ENCODE measurements at places on chromosomes 2 and 18.

DNA sequence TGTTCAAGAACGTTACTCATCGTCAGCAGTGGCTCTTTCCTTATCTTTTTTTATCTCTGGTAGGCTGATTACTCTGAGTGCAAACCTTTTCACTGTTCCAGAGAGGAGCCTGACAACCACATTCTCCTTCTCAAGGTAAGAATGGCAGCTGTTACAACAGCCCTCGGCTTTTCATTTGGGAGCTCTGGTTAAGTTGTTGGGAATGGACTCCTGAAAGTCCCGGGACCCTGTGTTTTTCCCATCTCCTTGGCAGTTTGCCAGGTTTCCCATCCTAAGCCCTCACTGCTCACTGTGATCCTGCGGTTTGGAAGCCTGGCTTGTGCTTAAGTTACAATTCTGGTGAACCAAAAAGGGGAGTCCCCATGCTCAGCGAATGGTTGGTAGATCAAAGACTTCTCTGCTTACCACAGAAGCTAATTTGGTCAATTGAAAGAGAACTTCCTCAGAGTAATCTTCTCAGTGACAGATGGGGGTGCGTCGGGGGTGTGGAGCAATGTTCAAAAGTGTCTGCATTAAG is 122.3 kb downstream of the LYPD6B start:
- peak; percentile 45 for DNase-seq

GRCh38 chr2:239957681-239958472 is 67.3 kb downstream of the NDUFA10 start:
- DNase-seq, result no peak

DNA sequence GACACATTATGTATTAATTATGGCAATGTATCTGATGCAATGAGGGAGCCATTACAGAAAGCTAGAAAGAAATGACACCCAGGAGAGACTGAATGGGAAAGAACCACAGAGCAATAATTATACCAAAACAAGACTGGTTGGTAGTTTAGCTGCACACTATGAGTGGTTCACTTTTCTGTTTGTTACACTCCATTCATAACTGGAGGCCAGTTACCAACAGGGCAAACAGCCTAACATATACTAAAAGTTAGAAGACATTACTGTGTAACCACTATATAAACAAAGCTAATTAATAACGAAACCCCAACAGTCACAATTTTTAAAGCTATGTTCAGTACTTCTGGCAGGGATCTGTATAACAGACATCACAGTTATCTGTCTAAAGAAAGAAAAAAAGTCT is 49.4 kb downstream of the NBAS start:
- no peak for DNase-seq

DNA sequence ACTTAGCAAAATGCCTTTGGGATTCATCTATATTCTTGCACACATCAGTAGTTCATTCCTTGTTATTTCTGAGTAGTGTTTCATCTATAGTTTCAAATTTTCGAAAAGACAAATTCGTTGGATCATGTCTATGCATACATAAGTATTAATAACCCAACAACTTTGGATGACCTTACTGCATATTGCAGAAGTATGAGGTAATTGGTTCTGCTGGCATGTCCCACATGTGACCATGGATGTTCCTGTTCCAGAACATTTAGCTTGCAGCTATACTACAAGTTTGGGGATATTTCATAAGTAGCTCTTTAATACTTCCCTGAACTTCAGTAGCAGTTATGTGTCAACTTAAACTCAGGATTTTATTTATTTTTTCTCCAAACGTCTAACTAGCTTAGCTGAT is 44.9 kb downstream of the APLF start:
- no peak for DNase-seq

DNA sequence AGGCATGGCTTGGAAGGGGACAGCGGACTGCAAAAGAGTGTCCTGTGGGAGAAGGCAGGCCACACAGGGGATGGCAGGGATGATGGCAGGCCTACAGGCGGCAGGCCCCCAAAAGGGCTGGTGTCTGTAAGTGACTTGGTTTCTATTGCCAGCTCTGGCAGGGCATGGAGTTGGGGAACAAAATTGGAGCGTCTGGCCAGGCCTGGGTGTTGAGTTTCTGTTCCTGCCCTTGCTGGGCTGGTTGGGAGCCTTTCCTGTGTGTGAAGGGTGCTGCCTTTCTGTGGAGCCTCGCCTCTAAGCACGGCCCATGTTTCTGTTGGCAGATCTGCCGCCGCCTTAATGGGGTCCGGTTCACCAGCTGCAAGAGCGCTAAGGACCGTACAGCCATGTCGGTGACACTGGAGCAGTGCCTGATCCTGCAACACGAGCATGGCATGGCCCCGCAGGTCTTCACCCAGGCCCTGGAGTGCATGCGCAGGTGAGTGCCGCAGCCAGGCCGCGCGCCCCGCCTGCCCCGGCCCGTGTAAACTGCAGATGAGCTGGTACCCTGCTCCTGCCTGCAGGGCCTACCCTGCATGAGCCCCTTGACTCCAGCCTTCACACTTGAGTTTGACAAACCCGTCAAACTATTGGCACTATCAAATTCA is 31.5 kb downstream of the COA5 start:
- no peak for DNase-seq

DNA sequence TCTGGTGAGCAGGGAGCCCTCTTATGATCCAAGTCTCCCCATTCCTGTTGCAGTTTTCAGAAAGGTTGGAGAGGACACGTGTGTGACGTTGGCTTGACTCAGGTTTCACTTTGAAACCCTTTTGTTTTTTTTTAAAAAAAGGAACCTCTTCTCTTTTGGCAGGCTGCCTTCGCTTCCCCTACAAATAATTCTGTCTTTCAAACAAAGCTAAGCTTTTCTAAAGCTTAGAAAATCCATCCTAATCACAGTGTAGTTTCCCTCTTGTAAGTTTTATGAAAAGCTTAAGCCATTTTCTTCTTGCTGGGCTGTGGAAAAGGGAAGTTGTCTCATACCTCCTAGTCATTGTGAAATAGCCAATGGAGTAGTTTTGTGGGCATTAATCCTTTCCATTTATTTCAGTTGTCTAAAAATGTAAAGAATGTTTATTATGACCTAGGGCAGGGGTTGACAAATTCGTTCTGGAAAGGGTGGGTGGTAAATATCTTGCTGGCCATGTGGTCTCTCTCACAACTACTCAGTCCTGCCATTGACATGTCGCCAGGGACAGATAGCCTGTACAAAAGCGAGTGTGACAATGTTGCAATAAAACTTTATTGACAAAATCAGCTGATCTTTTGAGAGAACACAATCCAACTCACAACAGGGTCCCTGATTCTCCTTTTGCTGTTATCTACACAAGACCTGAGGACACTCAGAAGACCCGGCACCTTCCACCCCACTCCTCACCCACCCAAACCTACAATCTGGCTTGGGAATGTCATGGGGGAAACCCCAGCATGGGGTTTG is 878.8 kb downstream of the RNF144A start:
- no peak for DNase-seq
